ENCODE measurements at places on chromosomes 7 and 10.

DNA sequence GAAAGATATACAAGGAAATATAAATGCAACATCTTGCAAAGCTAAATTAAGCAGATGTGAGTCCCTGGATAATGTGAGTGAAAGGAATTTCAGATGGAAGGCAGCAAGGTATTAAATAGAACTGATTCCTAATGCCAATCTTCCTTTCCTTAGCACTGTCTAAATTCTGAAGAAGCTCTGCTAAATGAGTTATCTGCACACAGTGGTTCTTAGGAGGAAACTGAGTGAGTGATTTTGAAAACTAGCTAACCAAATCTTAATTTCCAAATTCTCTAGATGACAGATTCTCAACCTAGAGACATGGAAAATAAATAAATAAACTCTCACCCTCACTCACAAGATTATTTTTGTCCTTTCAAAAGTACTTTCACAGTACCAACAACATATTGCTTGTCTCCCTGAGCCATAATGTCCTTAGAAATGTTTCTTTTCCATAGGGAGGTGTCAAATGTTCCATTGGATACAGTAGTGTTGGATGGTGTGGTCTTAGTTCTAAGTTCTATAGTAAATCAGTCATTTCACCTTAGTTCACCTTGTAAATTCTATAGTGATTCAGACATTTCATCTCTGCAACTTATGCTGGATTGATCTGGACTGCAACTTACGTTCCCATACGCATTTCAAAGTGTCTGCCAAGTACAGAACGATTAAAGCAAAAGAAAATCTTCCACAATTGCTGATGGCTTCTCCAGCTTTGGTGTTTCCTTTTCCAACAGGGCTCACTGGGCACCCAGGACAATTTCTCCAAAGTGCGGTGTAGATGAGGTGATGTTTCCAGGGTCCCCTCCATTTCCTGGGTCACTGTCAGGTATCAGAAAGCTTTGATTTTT is 145.4 kb upstream of the FAM171A1 start:
- H3K4me1 ChIP-seq, result no peaks in the 10 kb centered on the region
- DNase-seq, result no peak
- H3K4me3 ChIP-seq, result no peak overlapping the region
- H3K36me3 ChIP-seq, result no peaks in the 10 kb centered on the region
- no peaks in the 10 kb centered on the region for H3K27me3 ChIP-seq
- H3K27ac ChIP-seq, result no peak overlapping the region

DNA sequence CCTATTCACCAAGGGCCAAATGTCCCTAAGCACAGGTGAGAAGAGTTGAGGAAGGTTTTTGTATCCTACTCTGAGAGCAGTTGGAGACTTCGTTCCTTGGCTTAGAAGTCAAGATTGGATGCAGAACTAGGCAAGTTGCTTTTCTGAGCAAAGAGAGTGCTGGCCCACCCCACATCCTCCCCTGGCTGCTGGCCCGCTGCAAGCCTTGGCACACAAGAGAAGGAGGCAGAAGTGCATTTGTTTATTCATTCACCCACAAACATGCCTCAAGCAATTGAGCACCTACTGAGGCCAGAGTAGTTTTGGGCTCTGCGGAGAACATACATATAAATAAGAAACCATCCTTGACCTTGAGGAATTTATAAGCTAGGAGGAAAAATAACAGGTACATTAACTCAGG is 318.9 kb downstream of the KCNMA1 start:
- DNase-seq, result no peak
- H3K36me3 ChIP-seq, result no peaks in the 10 kb centered on the region
- H3K27me3 ChIP-seq, result no peaks in the 10 kb centered on the region
- no peak overlapping the region for H3K4me3 ChIP-seq

GRCh38 chr10:88291289-88292184 is 291.6 kb downstream of the RNLS start:
- DNase-seq, result no peak
- no peak overlapping the region for H3K4me3 ChIP-seq
- H3K36me3 ChIP-seq, result no peaks in the 10 kb centered on the region
- H3K27ac ChIP-seq, result no peak overlapping the region
- H3K4me1 ChIP-seq, result no peaks in the 10 kb centered on the region

DNA sequence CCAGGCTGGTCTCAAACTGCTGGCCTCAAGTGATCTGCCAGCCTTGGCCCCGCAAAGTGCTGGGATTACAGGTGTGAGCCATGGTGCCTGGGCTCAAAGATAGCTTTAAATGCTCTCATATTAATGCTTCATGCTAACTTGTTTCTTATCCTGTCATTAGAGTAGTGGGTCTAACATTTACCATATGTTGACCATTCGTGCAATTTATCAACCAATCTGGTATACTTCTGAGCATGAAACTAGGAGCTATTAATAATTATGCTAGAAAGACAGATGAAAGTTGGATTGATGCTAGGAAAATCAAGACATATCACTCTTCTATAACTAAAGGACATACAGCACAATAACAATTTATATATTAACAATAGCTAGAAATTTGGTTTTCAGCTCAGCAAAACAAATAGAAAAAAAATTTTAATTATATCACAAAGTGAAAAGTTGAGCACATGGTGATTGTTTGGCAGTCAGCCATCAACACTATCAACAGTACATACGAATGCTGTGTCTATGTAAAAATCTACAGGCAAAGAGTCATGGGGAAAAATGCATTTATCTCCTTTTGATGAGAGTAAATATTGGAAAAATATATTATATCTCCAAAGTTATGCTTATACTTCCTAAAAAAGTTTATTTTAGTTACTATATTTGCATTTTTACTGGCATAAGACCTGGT is 112.1 kb upstream of the ABCB5 start:
- no peak for DNase-seq
- H3K27ac ChIP-seq, result no peak overlapping the region
- H3K36me3 ChIP-seq, result no peaks in the 10 kb centered on the region
- H3K4me1 ChIP-seq, result no peaks in the 10 kb centered on the region

DNA sequence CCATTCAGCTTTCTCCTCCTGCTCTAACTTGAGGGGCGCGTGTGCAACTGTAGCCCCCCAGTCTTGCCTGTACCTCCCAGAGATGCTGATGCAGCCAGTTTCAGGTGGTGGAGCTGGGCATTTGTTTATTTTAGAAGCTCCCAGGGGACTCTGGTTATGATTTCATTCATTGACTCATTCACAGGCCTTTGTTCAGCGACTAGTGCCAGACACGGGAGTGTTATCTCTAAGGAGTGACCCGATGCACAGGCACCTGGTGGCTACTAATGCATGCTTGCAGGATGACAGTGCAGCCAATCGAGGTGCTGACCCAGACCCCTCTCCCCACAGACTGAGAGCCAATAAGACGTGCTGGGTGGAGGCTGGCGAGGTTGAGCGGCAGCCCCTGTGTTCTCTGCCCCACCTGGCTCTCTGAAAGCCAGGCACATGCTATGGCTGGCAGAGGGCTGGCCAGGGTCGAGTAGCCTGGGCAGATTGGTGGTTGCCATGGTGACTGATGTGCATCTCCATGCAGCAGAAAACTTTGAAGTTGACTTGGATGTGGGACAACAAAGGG is 19.7 kb upstream of the SLC18A2 start:
- no peak overlapping the region for H3K27ac ChIP-seq
- DNase-seq, result no peak

DNA sequence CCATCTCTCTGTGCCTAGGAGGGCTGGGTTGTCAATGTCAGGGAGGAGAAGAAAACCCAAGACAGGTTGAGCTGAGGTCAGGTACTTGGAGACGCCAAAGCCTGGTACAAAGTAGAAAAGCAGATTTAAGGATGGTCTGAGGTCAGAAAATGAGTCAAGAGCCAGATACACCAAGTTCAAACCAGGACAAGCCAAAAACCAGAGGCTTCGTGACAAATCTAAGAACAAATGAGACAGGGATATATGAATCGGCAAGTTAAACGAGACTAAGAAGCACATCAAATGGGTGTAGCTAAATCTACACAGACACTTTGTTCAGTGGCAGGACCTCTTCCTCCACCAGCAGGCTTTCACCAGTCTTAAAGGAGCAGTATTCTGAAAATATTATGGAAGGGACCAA is 34.2 kb downstream of the C7orf33 start:
- H3K4me1 ChIP-seq, result no peaks in the 10 kb centered on the region
- H3K27ac ChIP-seq, result no peak overlapping the region
- peaks cover 2% of the 10 kb centered on the region for H3K27me3 ChIP-seq
- no peak overlapping the region for H3K4me3 ChIP-seq

- H3K27me3 ChIP-seq, result no peaks in the 10 kb centered on the region
- no peaks in the 10 kb centered on the region for H3K36me3 ChIP-seq
- DNase-seq, result no peak
- H3K4me3 ChIP-seq, result no peak overlapping the region
Measured at GRCh38 chr7:39560997-39561396, 5.2 kb upstream of the YAE1 start.

GRCh38 chr7:1853431-1853985 is 183.4 kb downstream of the ELFN1 start:
- peaks cover 16% of the 10 kb centered on the region for H3K4me1 ChIP-seq
- no peak overlapping the region for H3K4me3 ChIP-seq

DNA sequence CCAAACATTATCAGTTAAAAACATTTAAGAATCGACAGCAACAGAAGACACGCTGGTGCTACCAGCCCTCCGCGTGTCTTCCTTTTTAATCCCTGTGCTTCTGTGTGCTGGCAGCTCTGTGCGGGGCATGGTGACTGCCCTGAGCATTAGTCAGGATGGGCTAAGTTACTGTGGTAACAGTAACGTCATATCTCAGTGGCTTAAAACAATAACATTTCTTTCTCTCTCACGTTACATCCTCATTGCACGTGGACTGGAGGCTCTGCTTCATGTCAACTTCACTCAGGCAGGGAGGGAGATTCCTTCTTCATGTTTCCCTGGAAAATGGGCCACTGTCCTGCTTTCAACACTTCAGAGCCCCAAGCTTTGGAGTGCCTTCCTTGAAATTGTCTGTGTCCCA is 378.5 kb downstream of the CCSER2 start:
- H3K36me3 ChIP-seq, result no peaks in the 10 kb centered on the region
- no peak overlapping the region for H3K4me3 ChIP-seq
- no peaks in the 10 kb centered on the region for H3K27me3 ChIP-seq
- no peaks in the 10 kb centered on the region for H3K4me1 ChIP-seq
- DNase-seq, result no peak

- no peaks in the 10 kb centered on the region for H3K27me3 ChIP-seq
- no peak for DNase-seq
Measured at GRCh38 chr7:37986908-37987330, 66.5 kb downstream of the EPDR1 start.

DNA sequence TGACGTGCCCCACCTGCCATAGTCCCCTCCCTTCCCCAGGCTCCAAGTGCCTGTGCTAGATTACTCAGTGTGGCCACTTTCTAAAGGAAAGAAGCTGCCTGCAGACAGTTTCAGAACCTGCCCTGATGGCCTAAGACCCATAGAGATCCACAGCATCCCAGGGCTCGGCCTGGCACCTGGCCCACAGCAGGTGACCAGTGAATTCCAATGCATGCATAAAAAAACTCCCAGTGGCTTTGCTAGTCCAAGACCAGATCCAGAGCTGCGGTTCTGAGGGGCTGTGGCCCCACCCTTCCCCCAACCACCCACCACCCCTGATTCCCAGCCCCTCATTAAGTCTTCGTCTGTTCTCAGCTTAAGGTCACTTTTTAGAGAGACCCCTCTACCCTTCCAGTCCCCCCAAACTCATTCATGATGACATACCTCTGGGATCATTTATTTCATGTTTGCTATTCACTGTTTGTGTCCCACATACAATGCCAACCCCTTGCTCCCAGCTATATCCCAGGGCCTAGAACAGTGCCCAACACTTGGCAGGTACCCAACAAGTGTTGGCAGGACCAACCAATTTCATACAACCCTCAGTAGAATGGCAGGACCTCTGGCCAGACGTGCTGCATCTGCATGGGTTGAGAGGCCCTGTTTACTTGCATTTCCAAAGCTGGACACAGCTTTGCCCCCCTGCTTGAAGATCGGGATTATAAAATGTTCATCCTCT is 118.1 kb downstream of the RGS10 start:
- no peak for DNase-seq
- peaks cover 69% of the 10 kb centered on the region for H3K36me3 ChIP-seq
- H3K27ac ChIP-seq, result no peak overlapping the region
- H3K4me3 ChIP-seq, result no peak overlapping the region
- H3K27me3 ChIP-seq, result no peaks in the 10 kb centered on the region
- H3K4me1 ChIP-seq, result no peaks in the 10 kb centered on the region

DNA sequence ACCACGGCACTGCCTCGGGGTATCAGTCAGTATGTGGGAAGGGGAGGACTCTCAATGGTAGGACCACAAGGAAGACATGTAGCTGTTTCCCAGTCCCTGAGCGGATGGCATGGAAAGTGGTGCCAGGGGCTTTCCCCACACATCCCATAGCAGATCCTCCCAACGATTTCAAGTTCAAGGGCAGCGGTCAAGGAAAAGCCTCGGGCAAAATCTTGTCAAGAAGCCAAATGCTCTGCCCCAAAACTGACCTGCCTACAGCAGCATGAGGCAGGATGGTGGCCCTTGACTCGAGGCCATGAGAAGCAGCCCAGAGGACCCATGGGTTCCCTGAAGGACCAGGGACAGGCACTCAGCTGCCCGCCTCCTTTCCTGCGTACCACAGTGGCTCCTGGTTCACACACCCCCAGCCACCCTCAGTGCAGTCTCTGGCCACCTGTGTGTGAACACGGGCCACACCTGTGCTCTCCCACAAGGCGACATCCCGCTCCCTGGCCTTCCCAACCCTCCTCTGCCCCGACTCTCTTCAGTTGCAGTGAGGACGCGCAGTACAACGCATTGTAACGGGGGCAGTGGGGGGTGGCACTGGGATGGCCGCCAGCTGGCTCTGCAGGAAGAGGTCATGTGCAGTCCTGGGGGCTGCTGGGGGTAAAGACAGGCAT is 43.6 kb downstream of the CTBP2 start:
- peaks cover 18% of the 10 kb centered on the region for H3K36me3 ChIP-seq
- H3K27me3 ChIP-seq, result no peaks in the 10 kb centered on the region
- H3K4me3 ChIP-seq, result no peak overlapping the region
- DNase-seq, result no peak
- H3K27ac ChIP-seq, result no peak overlapping the region
- H3K4me1 ChIP-seq, result peaks cover 24% of the 10 kb centered on the region

DNA sequence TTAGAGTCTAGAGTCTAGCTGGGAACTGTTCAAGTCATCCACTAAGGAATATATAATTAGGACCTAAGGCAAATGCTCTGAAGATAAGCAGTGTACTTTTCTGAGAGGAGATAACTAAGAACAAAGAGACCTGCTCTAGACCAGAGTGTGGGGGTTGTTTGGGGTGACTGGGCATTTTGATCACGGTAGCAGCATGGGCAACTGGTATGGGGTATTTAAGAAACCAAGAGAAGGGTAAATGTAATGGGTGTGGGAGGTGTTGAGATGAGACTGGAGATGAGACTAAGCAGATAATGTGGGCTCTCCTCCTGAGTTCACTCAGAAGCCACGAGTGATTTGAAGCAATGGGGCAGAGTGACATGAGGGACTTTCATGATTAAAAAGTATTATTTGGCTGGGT is 1082.9 kb downstream of the GATA3 start:
- DNase-seq, result no peak
- H3K4me1 ChIP-seq, result no peaks in the 10 kb centered on the region
- H3K36me3 ChIP-seq, result no peaks in the 10 kb centered on the region
- no peak overlapping the region for H3K4me3 ChIP-seq
- no peak overlapping the region for H3K27ac ChIP-seq
